ENCODE measurements at places on chromosomes 12 and 14.

DNA sequence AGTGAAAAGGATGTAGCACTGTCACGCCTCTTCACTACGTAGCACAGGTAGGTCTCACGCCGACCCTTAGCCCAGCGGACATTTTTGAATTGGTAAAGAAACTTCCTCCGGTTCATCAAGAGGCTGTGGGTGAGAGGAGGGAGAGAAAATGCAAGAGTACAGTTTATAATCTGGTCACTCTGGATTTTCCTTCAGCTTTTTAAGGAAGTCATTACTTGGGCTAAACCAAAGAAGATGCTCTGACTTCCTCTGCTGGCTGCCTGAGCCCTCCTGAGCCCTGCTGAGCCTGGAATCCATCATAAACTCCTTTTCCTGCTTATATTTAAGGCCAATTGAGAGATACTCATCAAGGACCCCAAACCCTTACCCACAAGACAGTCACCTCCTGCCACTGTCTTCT is 5.8 kb downstream of the AICDA start:
- DNase-seq, result no peak

DNA sequence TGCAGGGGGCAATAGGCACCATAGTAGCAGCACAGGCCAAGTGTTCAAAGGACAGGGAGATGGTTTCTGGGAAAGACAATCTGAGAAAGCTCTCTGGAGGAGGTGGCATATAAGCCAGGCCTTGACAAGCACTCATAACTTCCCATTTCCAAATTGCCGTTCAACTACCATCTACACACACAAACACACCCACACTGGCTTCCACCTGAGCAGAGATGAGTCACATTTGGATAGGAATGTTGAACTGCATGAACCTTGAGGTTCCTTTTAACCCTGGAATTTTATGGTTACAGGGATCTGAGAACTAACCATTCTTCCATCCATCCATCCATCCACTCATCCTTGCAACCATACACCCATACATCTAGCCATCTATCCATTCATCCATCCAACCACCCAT is 86.6 kb downstream of the KSR2 start:
- no peak for DNase-seq

DNA sequence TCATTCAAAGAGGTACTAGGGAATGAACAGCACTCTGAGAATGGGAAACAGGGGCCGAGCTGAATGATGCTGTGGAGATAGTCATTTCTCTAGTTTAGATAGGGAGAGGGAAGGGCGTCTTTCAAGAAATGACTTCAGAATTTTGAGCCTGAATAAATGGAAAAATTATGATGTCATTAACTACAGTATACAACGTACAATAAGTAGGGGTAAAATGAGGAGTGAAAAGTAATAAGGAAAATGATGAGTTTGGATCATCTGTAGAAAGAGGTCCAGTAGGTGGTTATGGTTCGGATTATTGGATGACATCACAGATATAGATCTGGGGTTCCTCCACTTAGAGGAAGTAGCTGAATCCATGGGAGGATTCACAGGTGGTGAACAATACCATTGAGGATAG is 960.0 kb downstream of the DIO2 start:
- no peak for DNase-seq

DNA sequence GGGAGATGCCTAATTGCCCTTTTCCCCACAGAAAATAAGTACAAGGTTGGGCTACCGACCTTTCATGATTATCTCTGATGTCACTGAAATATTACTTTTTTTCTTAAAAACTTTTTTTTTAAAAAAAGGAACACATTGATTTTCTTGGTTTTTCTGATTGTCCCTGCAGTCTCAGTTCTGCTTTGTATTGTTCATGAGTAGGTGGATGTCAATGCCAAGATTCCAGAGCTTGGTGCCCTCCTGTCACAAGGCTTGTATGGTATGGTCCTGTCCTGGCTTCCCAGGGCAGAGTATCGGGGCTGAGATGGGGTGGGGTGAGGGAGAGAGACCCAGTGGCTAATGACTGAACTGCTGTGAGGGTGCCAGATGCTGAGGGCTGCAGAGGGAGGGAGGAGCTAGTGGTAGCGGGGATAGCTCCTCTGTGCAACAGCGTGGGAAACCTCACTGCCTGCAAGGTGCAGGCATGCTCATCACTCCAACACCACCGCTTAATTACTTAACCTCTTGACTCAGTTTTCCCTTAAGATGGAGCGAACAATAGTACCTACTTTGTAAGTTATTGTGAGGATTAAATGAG is 4.4 kb upstream of the CTDSP2 start:
- no peak for DNase-seq

DNA sequence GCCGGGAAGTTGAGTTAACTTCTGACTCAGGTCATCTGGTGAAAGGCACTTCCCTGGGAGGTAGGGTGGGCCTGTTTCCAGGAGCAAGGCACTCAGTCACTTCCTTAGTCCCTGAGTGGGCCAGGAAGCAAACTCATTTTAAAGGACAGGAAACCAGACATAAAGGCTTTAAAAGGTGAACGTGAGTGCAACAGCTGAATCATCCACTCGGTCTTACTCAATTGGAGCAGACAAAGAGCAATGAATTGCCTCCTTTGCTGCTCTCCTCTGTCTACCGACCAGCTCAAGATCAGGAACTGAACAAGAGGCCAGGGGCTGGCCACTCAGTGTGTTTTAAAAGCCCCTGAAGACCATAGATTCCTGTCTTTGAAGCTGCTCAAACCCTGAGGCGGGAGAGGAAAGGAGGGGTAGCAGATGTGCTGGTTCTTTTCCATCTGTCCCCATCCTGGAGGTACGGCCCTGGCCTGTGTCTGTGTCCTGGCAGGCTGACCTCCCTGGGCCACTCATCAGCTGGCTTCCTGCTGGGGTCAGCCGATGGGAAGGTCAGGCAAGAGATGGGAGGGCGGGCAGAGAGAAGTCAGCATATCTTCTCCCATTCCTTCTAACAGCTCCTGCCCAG is 148.9 kb downstream of the PPM1H start:
- DNase-seq, result peak; percentile 47

GRCh38 chr12:106049546-106049945 is 89.2 kb downstream of the NUAK1 start:
- DNase-seq, result no peak

DNA sequence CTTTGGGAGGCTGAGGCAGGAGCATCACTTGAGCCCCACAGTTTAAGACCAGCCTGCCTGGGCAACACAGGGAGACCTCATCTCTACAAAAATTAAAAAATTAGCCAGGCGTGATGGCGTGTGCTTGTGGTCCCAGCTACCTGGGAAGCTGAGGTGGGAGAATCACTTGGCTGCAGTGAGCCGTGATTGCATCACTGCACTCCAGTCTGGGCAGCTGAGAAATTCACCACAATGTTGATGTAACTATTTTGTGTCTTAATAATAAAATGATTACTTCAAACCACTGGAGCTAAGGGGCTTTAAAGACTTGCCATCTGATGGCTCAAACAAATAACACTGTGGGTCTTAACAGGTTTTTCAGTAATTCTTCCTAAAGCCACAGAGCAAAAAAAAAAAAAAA is 10.8 kb downstream of the ERH start:
- no peak for DNase-seq

DNA sequence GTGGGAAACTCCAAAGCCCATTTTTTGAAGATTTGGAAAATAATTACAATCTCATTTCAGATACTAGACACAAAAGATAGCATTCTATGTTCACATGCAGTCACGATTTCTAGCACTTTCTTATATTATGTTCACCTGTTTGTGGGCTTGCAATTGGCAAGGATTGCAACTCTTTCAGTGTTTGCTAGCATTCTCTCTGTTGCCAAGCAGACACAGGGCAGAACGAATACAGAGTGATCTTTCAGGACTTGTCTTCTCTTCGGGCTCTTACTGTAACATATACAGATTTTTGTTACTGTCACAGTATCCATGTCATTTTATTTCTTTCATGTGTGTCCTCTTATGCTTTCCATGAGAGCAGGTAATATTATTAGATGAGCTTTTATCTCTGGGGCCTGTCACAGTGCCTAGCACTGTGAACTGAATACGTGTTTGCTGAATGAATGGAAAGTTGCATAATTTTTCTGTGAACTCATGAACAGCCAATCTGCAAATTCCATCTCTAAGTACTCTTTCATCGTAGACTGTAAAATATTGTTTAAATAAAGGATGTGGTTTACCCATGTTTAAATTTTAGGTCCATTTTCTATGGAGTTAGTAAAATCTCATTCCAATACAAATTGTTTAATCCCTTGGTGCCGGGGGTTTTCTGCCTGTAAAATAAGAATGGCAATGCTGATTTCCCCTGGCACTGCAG is 105.1 kb downstream of the BMP4 start:
- DNase-seq, result no peak

- no peak for DNase-seq
Observed at GRCh38 chr12:2641761-2642160, 153.0 kb upstream of the FKBP4 start.

DNA sequence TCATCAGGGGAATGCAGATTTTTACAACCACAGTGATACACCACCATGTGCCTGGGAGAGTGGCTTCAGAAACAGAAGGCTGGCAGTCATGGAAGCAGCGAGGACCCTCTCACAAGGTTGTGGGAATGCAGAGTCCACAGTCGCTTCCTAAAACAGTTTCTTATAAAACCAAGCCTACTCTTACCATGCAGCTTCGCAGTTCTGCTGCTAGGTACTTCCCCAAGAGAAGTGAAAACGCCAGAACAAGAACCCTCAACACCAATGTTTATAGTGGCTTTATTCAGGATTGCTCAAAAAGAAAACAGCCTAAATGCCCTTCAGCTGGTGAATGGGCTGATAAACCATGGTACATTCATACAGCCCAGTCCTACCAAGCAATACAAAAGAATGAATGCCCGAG is 87.2 kb downstream of the DDX51 start:
- DNase-seq, result no peak

DNA sequence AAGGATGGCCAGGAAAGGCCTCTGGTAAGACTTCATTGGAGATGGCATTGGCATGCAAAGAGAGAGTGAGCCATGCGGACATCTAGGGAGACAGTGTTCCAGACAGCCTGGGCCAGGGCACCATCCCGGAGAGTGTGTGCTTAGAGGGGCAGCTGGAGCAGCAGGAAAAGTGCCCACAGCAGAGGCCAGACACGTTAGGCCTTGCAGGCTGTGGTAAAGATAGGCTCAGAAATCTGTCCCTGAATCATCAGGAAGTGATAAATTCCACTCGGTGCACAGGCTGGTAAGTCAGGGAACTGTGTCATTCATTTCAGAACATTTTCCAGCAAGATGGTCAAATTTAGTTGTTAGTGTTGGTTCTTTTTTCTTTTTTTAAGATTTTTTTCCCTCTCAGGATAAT is 8.8 kb downstream of the GALNT16 start:
- DNase-seq, result no peak

GRCh38 chr12:122421187-122421820 is 1.2 kb downstream of the CLIP1 start:
- DNase-seq, result no peak

GRCh38 chr14:100950024-100950423 is 46.5 kb upstream of the RTL1 start:
- DNase-seq, result no peak

- no peak for DNase-seq
Observed at GRCh38 chr14:64233531-64234190, 60.5 kb downstream of the ESR2 start.

DNA sequence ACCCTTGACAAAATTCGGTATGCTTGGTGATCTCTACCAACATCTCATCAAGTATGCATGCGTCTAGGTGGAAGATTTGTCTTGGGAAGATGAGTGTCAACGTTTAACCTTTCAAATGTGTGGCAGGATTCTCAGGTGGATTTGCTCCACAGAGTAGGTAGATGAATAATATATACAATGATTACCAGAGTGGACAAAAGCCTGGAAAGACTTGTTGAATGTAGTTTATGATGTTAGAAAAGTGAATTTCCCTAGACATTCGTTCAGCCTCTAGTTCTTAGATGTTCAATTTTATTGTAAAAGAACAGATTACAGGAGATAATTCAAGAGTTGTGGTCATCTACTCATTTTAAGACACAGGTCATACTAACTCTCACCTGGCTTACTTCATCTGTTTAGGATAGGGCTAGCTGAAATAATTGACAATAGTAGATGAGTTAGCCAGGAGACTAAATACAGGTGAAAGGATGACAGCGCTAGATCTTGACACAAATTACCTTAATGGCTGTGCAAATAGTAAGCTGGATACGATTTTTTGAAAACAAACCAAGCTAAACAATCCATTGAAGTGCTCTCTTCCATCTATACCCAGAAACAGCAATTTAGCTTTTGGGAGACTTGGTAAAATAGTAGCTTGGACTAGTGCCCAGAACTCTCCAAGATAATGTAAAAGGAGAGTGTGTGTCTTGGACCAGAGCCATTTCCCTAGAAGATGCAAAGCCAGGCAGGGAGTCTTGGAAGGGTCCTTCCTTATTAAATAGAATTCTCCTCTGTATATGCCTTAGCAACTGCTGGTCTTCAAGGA is 168.0 kb downstream of the DACT1 start:
- DNase-seq, result no peak

All from AG04450 (cell line).